Ovary (tissue), 10 donors: ENCODE measurements at places on chromosomes 4 and X. TPM values are rescaled to one million over a fixed set of nuclear protein-coding genes. Genes with fewer than 3 reads are reported as not detected.
A peak's percentile ranks its signal among the peaks of the same experiment; 100 is the strongest.

MSANTD1 gene
- 0.98 TPM for total RNA-seq

UGT2B10 gene
- not detected for total RNA-seq

MAGEA11 gene
- total RNA-seq, result not detected

GRCh38 chr4:41120297-41121217 is 93.8 kb downstream of the APBB2 start:
- H3K27me3 ChIP-seq, result no peaks in the 10 kb centered on the region
- peak overlapping the region; percentile 78 for H3K27ac ChIP-seq
- H3K4me3 ChIP-seq, result peak overlapping the region; percentile 15
- H3K36me3 ChIP-seq, result no peaks in the 10 kb centered on the region
- H3K4me1 ChIP-seq, result peaks cover 12% of the 10 kb centered on the region

- H3K27me3 ChIP-seq, result no peaks in the 10 kb centered on the region
- H3K4me1 ChIP-seq, result no peaks in the 10 kb centered on the region
- no peak overlapping the region for H3K4me3 ChIP-seq
- DNase-seq, result no peak
These were observed 291.9 kb downstream of the NAF1 start for GRCh38 chr4:162874748-162875147.

DNA sequence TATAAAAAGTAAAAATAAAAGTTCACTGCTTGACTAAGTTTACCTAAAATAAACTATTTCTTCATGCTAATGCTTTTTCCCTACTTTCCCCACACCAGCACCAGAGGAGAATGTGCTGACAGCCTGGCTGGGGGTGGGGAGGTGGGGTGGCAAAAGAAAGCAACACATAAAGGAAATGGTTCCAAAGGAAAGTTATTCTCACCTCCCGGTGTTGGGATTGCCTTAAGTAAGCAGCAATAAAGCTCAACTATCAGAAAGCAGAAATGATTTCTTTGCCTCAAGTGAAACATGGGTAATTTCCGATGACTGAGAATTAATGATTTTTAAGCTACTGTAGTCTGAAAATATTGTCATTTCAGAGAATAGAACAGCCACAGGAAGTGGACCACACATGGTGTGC is 84.5 kb upstream of the DKK2 start:
- DNase-seq, result no peak
- H3K27me3 ChIP-seq, result no peaks in the 10 kb centered on the region
- no peak overlapping the region for H3K4me3 ChIP-seq
- H3K36me3 ChIP-seq, result no peaks in the 10 kb centered on the region
- H3K27ac ChIP-seq, result no peak overlapping the region

DNA sequence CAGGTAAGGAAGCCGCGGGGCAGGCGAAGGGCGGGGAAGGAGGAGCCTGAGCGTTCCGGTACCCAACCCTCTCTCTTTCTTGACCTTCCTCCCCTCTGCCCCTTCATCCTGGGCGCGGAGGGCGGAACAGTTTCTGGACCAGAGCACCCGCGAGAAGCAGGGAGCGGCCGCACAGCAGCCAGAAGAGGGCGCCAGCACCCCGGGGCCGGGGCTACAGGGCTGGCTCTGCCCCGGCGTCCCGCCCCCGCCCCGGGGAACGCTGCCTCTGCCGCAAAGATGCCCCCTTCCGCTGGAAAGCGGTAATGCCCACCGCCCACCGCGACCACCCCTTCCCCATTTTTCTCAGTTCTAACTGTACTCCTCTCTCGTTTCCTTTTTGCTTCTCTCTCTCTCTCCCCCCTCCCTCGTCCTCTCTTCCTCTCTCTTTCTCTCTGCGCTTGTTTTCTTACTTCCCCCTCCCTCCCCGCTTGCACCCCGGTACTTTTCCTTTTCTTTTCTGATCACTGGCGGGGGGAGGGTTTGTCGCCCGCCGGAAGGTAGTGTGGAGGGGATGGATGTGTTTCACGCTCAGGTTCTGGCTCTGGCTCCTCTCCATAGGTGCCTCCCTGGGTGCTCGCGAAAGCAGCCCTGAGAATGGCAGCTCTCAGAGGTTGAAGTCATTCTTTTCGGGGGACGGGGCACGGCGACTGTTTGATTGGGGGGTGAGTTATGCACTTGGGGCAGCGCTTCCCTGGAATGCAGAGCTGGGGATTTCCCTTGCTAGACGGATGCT is 13.1 kb upstream of the PRDM8 start:
- peak overlapping the region; percentile 78 for H3K4me3 ChIP-seq
- peak overlapping the region; percentile 73 for H3K27ac ChIP-seq
- no peaks in the 10 kb centered on the region for H3K36me3 ChIP-seq
- DNase-seq, result peak; percentile 92
- no peaks in the 10 kb centered on the region for H3K27me3 ChIP-seq

DNA sequence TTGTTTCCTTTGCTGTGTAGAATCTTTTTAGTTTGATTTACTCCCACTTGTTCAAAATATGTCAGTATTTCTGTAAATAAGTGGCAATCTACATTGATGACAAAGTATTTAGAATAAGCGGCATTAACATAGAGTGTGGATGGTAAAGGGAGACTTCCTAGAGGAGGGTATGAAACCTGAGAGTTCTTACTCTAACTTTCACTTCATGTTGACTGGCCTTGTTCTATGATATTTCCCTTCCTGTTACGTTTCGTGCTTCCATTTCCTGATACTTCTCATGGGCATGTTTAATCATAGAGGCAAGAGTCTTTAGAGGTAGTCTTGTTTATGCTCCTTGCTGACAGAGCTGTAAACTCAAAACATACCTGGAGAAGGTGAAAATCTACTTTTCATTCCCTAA is 408.9 kb downstream of the GLUD2 start:
- H3K4me1 ChIP-seq, result no peaks in the 10 kb centered on the region
- DNase-seq, result no peak
- H3K27ac ChIP-seq, result no peak overlapping the region
- no peaks in the 10 kb centered on the region for H3K36me3 ChIP-seq
